ENCODE measurements at places on chromosomes 6 and 20.

- no peak for DNase-seq
These were observed 30.0 kb upstream of the RALY start for GRCh38 chr20:33963751-33964150.

DNA sequence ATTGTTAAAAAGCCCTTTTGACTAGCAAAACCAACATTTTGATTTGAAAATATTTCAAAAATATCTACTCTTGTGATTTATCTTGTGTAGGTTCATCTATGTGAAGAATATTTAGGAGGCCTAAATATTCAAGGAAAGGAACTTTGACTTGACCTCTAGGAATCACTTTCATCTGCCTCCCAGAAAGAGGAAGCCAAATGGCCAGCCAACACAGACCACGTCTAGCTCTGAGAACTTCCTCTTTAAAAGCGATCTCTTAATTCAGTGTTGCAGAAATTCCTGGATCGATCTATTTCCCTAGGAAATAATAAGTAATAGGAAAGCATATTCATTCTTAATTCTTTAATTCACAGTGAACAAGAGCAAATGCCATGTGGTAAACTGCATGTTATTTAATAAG is 9.6 kb upstream of the MOXD1 start:
- no peak for DNase-seq

- no peak for DNase-seq
These were observed 23.2 kb downstream of the TNXB start for GRCh38 chr6:32085759-32086459.

- no peak for DNase-seq
These were observed 56.2 kb upstream of the NHSL1 start for GRCh38 chr6:138555421-138555988.

DNA sequence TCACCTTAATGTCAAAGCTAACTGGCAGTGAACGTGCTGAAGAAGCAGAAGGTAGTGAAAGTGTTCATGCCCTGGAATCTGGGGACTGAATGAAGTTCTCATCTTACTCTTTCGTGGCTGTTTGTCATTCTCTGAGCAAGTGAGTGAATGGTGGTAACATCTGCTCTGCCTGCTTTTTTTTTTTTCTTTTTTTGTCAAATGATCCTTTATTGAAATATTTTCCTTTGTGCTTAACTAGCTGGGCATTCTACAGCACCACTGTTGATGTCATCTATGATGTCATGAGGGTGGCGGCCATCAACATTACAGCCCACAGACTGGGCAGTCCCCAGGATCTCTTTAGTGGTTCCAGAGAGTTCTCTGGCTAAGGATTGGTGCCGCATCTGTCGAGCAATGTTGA is 65.2 kb downstream of the RIN2 start:
- DNase-seq: no peak

DNA sequence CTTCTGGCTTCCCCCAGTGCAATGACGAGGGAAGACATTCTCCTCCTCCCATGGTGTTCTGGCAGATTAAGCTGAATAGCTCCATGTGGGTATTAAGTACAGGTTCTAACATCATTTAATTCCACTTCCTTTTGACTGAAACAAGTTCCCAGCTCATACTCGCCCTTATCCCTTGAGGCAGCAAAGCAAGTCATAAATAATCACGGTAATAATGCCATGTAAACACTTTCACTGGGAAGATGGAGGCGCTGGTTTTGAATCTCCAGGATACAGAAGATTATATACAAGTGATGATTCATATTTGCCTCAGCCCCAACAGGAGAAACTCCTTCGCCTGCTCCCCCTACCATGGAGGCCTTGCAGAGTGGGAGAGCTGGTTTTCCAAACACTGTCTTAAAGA is 141.3 kb downstream of the PXDC1 start:
- no peak for DNase-seq

- peak; percentile 44 for DNase-seq
These were observed 81.6 kb downstream of the FOXA2 start for GRCh38 chr20:22502731-22503191.
